NCI-H526 treated with DMSO at 0.1 percent for 48 hours (cell line): ENCODE measurements at places on chromosomes 16 and 17.

GRCh38 chr16:72940886-72941285 lies 107.0 kb downstream of the ZFHX3 start:
- DNase-seq = no peak

GRCh38 chr17:80270104-80270503 lies 9.5 kb downstream of the RNF213 start:
- DNase-seq = peak; percentile 55

- peak; percentile 47 for DNase-seq
Measured at GRCh38 chr17:47275245-47275984, 21.8 kb downstream of the ITGB3 start.

DNA sequence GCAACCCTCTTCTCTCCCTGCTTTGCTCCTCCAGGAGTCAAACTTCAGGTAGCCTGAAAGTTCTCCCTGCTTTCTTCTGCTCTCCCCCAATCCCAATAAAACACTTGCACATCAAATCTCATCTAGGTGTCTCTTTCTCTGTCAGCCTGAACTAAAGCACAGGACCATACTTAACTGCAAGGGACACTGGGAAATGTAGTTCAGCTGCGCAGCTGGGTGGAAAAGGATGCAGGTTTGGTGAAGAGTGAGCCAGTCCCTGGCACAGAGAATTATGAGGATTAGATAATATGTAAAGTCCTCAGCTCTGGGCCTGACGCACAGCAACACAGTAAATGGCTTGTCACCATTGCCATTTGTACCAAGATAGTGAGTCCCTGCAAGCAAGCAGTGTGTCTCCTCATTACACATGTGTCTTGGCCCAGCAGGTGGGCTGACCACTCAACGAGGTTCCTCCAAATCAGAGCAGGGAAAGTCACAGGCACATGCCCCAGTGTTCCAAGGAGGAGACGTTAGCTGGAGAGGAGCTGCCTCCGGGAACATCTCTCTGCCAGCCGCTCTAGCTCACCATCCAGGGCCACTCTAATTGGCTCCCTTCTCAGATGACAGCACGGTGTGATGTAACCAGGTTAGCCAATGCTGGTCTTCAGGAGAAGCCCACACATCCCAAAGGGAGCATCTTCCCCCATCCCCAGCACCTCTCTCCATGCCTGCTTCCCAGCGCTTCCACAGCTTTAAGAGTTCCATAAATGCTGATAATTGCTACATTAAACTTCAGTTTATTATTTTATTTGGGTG lies 29.7 kb upstream of the IRX3 start:
- DNase-seq = no peak

GRCh38 chr16:10182222-10183053 lies at the start of gene GRIN2A:
Gene GRIN2A (minus strand): TSS chr16:10182428. CDS start chr16:10180411, 2,017 bp downstream.
- no peak for DNase-seq

DNA sequence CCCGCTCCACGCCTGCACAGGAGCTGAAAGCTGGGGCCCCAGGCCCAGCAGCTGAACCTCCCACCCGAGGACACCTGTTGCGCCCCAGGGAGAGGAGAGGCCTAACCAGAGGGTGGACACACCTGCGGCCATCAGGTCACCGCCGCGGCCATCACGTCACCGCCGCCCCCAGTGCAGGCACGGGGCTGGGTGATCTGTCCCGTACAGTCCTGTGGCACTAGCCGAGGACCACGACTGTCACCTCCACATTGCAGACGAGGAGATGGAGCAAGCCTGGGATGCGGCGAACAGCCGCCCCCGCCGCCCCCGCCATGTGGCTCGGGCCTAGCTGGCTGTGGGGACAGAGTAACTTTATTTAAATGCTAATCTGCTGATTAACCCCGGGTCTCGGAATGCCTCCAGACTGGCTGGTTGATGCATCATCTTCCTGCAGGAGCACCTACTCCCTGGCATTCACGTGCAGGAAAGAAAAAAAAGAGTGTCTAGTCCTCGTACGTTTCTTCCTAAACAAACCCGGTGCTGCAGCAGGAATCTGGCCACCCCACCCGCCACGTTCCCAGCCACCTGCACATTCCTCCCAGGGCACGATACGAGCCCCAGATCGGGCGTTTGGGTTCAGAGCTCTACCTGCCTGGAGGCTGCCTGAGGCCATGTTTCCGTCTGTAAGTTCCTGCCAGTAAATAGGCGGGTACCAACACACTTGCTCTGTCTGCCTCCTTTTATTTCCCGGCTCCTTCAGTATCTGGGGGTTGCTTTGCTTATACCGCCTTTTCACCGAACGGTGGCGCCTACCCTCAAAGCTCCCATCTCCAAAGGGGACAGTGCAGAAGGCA lies 29.9 kb downstream of the PIEZO1 start:
- DNase-seq = peak; percentile 19

DNA sequence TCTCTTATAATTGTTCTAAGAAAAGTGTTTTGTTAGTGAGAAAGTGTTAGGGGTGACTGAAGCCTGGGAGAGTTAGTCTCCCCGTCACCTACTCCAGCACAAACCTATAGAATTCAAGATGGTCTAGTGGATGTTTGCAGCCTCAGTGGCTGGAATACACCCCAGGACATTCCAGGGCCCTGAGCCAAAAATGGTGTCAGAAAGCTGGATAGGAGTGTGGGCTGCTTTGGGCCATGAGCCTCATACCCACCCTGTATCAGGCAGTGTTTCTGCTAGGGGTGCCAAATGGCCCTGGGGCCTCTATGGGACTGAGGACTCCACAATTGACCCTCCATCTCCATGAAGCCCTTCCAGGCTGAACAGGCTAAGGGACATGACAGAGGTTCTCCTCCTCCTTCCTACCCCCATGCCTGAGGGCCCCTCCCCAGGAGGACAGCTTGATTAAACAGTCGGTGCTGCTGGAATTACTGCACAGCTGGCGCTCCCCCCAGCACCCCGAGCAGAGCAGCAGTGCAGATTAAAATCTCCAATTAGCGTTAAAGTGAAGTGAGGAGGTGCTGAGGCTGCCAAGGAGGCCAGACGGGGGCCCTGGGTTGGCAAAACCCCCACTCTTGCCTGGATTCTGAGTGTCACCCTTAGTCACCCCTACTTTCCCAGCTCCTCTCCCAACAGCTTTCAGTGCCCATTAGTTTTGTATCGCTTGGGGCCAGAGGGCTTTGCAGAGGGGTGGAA lies 59.1 kb downstream of the NEUROD2 start:
- no peak for DNase-seq

GRCh38 chr16:17259751-17260270 lies 210.9 kb downstream of the XYLT1 start:
- DNase-seq = no peak

DNA sequence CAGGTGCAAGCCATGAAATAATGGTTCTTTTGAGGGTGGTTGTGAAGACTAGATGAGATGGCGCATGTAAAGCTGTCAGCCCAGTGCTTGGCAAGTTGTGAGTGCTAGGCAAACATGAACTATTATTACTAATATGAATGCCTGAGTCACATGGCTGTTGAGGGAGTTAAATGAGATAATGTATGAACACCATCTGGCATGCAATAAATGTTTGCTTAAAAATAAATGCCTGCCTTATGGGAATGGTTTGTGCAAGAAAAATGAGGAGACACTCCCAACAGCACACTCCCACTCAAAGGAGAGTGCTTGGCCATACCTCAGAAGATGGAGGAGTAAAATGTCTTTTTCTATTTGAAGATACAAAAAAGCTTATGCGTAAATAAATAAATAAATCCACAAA lies 3.6 kb downstream of the MAPK3 start:
- DNase-seq = no peak

DNA sequence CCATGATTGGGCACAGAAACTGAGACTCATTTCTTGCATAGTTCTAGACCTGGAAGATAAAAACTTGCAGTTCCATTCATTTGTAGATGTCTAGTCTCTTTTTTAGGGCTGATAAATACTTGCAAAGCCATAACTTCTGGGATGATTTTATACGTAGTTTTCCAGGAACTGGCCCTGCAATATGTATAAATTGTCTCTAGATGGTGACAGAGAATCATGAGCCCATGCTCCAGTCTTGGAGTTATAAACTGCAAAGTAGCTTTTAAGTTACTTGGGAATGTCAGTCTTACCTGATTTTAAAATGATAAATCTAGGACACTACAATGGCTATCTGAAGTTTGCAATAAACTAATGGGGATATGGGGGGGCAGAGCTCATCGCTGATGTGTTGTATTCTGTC lies 3.0 kb upstream of the ADAMTS18 start:
- DNase-seq = peak; percentile 18
